Endodermal cell (in vitro differentiated cells): ENCODE measurements at places on chromosomes 11 and 22. TPM values are rescaled to one million over a fixed set of nuclear protein-coding genes. Genes with fewer than 3 reads are reported as not detected.

DNA sequence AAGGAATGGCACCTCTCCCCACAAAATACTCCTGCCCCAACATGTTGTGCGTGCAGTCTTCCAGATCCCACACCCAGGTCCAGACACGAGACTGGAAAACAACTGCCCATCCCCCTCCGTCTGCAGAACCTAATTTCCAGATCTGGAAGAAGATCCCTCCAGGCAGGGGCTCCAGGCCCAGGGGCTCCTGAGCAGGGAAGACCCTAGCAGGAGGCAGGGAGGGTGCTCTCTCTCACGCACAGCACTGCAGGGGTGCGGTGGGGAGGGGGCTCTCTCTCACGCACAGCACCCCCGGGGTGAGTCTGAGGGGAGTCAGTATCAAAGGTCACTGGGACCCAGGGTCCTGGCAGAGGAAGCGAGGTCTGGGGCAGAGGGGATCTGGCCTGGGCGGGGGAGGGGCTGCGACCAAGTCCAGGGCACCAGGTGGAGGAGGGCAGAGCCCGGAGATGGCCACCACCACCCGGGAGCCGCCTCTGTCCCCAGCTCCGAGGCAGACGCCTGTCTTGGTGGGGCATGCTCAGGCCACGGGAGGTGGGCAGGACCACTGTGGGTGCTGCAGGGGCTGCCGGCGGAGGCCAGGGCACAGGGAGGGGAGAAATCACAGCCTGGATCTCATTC lies 1.7 kb downstream of the MLC1 start:
- peak; percentile 41 for DNase-seq
- no peaks in the 10 kb centered on the region for H3K36me3 ChIP-seq
- no peak overlapping the region for H3K27ac ChIP-seq
- H3K27me3 ChIP-seq: no peaks in the 10 kb centered on the region
- no peaks in the 10 kb centered on the region for H3K4me1 ChIP-seq

DNA sequence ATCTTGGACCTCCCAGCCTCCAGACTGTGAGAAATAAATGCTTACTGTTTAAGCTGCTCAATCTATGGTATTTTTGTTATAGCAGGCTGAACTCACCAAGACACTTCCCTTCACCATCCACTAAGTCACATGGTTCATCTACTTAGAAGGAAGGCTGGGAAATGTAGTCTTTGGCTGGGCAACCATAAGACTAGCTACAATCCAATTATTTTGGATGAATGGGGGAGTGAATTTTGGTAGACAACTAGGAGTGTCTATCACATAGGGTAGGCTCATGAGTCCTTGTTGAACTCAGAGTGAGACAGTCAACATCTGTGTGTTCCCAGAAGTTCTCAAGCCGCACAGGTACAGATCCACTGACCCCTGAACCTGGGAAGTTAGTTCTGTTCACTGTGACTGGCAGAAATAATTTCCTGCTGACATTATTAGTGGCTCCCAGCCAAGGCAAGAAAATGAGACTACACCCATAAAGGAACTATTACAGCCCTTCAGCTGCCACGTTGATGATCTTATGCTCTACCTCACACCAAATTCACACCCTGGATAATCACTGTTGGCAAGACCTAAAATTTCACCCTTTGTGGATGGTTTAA lies 3.1 kb upstream of the SLC35C1 start:
- no peak for DNase-seq
- H3K27ac ChIP-seq: no peak overlapping the region
- H3K36me3 ChIP-seq: no peaks in the 10 kb centered on the region
- H3K4me3 ChIP-seq: no peak overlapping the region

- no peak overlapping the region for H3K4me3 ChIP-seq
- no peaks in the 10 kb centered on the region for H3K27me3 ChIP-seq
- DNase-seq: peak; percentile 67
- H3K4me1 ChIP-seq: no peaks in the 10 kb centered on the region
- H3K36me3 ChIP-seq: peaks cover 39% of the 10 kb centered on the region
These were observed 8.5 kb downstream of the TMEM132A start for GRCh38 chr11:60932605-60933356.

DNA sequence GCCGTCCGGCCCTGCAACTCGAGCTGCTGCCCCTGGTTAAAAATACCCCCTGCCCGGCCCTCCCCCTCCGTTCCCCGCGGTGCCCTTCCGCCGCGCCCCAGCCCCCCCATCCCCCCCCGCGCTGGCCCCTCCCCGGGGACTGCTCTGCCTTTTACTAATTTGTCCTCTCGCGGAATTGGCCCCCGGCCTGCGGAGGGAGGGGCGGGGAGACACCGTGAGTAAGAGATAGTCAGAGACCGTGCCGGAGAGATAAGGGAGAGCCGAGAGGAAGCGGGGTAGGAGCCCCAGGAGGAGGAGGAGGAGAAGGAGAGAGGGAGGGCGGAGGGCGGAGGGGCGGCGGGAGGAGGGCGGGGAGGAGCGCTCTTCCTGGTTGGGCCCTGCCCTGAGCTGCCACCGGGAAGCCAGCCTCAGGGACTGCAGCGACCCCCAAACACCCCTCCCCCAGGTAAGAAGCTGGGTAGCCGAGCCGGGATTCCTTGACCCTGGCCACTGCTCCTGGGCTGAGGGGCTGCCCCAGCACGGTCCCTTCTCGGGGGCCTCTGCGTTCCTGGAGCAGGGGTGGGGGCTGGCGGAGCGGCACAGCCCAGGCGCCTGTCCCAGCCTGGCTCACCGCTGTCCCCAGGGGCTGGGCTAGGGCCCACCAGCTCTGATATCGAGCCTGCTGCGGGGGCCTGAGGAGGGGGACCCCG lies at the start of gene CAPN1:
TSS of gene CAPN1 (plus strand) at position 360 of the 689 bp plus-strand sequence. CDS start 774 bp downstream, outside the sequence.
- peaks cover 37% of the 10 kb centered on the region for H3K36me3 ChIP-seq

DNA sequence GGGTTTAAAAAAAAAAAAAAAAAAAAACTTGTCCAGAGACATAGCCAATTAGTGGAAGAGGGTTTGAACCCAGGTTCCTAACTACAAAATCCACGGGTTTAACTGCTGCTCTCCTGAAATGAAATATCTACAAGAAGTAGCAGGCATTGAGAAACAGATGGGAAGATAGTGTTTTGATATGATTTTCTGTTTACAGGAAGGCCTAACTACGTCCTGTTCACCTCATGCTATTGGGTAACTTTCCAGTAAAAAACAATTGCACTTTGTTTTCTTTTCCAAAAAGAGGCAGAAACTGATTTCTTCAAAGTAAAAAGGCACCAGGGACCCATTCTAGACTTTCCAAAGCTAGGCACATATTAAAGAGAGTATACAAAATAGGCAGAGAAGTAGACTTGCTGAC lies 5.9 kb upstream of the C11orf91 start:
- H3K4me3 ChIP-seq: no peak overlapping the region
- H3K27ac ChIP-seq: no peak overlapping the region
- no peak for DNase-seq
- peaks cover 33% of the 10 kb centered on the region for H3K36me3 ChIP-seq
- peaks cover 13% of the 10 kb centered on the region for H3K4me1 ChIP-seq

DNA sequence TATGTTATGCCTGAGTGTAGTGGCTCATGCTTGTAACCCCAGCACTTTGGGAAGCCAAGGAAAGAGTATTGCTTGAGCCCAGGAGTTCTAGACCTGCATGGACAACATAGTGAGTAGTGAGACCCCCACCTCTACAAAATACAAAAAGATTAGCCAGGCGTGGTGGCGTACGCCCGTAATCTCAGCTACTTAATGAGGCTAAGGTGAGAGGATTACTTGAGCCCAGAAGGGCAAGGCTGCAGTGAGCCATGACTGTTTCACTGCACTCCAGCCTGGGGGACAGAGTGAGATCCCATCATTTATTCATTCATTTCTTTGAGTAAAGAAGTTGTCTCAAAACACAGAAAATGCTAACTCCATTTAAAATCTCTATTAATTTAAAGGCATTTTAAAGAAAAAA lies 1061.6 kb downstream of the JRKL start:
- H3K4me1 ChIP-seq: peaks cover 6% of the 10 kb centered on the region
- no peak overlapping the region for H3K27ac ChIP-seq
- H3K4me3 ChIP-seq: peak overlapping the region; percentile 17
- no peak for DNase-seq

DNA sequence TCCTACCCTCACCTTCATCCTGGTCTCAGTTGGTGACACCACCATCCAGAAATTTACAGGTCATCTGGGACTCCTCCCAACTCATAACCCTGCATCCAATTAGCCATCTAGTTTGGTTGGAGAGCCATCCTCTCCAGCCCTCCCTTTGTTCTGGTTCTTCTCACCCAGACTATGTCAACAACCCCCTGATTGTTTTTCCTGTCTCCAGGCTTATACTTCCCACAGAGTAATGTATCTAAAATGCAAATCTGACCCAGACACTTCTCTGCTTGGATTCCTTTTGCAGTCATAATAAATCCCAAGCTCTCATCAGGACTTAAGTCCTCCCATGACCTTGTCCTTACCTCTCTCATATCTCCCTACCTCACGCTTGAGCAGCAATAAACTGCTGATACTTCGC lies 3.0 kb downstream of the TTC12 start:
- no peaks in the 10 kb centered on the region for H3K4me1 ChIP-seq
- H3K27ac ChIP-seq: no peak overlapping the region
- H3K27me3 ChIP-seq: peaks cover 10% of the 10 kb centered on the region
- DNase-seq: no peak

- no peak overlapping the region for H3K27ac ChIP-seq
- H3K4me3 ChIP-seq: no peak overlapping the region
- no peaks in the 10 kb centered on the region for H3K27me3 ChIP-seq
- peaks cover 29% of the 10 kb centered on the region for H3K36me3 ChIP-seq
- DNase-seq: no peak
- H3K4me1 ChIP-seq: no peaks in the 10 kb centered on the region
These were observed 14.6 kb downstream of the TRIOBP start for GRCh38 chr22:37711490-37711889.

GRCh38 chr11:96658436-96658835 lies 268.6 kb downstream of the JRKL start:
- H3K4me3 ChIP-seq: no peak overlapping the region
- H3K4me1 ChIP-seq: no peaks in the 10 kb centered on the region
- no peaks in the 10 kb centered on the region for H3K27me3 ChIP-seq
- peaks cover 3% of the 10 kb centered on the region for H3K36me3 ChIP-seq

DNA sequence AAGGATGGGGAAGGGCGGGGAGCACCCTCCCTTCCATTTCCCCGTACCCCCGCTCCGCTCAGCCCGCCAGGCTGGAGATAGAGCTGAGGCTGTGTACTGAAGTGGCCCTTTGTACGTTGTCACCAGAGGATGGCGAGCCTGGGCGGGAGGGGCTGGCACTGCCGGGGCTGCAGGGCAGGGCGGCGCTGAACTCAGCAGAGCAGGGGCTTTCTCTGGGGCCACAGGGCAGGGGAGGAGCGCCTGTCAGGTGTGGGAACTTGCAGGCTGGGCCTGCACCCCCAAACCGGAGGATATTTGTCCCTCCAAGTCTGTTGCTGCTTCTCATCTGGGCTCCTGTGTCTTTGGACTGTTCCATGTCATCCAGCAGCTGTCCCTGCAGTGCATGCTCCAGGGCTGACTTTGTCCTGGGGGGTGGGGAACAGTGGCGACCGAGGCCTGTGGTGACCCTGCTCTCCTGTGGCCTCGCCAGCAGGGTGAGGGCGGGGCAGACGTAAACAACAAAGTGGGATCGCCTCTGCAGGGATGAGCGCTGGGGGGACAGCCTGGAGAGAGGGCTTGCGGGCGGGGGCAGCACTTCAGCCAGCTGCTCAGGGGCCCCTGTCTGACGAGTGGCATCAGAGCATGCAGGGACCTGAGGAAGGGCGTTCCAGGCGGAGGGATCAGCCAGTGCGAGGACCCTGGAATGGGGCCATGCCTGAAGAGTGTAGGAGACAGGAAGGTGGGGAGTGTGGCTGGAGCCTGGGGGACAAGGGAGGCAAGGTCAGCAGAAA lies 13.1 kb downstream of the MGAT3 start:
- H3K27me3 ChIP-seq: no peaks in the 10 kb centered on the region
- no peaks in the 10 kb centered on the region for H3K36me3 ChIP-seq
- no peak overlapping the region for H3K4me3 ChIP-seq
- DNase-seq: no peak
- peaks cover 42% of the 10 kb centered on the region for H3K4me1 ChIP-seq

DNA sequence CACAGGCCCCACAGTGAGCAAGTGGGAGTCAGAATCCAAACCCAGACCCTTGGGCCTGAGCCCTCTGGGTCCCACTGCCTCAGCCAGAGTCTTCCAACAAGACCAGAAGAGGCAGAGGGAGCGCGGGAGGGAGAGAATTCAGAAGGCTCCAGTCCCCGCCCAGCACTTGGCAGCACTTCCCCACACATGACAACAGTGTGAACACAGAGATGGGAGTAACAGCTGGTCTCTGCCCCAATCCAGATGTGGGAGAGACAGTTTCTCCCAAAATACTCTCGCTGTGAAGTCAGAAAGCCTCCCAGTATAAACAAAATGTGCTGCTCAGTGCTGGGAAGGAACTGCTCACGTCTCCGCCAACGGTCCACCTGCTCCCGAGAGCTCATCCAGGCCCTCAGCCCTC lies 219.9 kb downstream of the MN1 start:
- H3K4me3 ChIP-seq: no peak overlapping the region
- DNase-seq: no peak
- H3K36me3 ChIP-seq: no peaks in the 10 kb centered on the region
- no peak overlapping the region for H3K27ac ChIP-seq

DNA sequence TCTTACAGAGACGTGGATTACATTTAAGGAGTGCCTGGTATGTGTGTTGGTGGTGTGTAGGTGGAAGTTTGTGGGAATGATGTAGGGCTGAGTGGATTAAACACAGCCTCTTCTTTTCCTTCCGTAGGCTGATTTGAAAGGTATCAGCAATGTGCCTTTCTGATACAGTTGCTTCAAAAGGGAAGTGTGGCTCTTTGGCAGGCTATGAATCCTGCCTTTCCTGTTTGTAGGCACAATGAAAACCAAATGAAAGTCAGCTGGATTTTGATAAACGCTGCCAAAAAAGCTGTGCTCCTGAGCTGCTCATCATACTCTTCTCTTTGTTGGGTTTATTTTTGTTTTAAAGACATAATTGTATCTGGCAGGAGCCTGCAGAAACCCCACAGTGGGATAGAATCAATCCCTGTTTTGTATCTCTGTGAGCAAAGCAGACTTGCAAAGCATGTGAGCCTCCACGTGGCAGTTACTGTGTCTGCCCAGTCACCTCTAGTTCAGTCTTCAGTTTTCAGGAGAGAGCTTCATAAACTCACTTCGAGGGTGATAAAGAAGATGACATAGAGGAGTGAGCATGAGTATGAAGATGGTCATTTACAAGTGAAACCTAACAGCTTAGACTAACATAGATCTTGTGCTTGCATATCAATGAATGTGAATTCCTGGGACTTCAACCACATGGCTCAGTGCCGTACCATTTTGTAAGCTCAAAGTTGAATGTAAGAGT lies 655.7 kb upstream of the KIRREL3 start:
- H3K4me3 ChIP-seq: no peak overlapping the region
- no peaks in the 10 kb centered on the region for H3K4me1 ChIP-seq
- DNase-seq: no peak
- H3K36me3 ChIP-seq: no peaks in the 10 kb centered on the region
- no peaks in the 10 kb centered on the region for H3K27me3 ChIP-seq

- H3K27ac ChIP-seq: no peak overlapping the region
- H3K36me3 ChIP-seq: no peaks in the 10 kb centered on the region
- H3K4me3 ChIP-seq: no peak overlapping the region
- no peak for DNase-seq
- no peaks in the 10 kb centered on the region for H3K4me1 ChIP-seq
These were observed 358.0 kb upstream of the FAT3 start for GRCh38 chr11:91866642-91867041.

Gene PRG2
- total RNA-seq: 0.42 TPM in 1 of 3 replicates, not detected in the others

Gene IFITM1
- total RNA-seq: 211 to 1,013 TPM (median 254 TPM) in 3 replicates

Gene SNU13
- 116 to 151 TPM (median 146 TPM) in 3 replicates for total RNA-seq

Gene TRIM6
- total RNA-seq: 21.6 to 27.5 TPM (median 26.1 TPM) in 3 replicates

Gene SOX6
- 0.13 to 0.73 TPM (median 0.21 TPM) in 3 replicates for total RNA-seq
